ENCODE measurements at places on chromosomes 2 and 18.

GRCh38 chr18:51655327-51655698 is 457.8 kb upstream of the MEX3C start:
- DNase-seq, result no peak

DNA sequence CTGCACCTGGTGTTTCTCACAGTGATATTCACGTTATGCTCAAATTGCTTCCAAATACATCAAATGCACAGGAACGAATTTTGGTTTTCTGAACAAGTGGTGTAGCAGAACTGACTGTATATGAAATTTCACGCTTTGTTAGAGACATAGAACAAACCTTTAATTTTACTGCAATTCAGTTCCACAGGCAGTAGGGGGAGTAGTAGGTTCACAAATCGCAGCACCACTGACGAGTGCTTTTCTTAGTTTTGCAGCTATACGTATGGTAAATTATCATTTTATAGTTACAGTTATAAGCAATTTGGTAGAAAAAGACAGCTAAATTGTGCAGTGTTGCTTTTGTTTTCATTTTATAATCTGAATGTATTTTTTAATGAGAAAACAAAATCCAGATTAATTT is 113.3 kb downstream of the KIAA1328 start:
- DNase-seq, result no peak

DNA sequence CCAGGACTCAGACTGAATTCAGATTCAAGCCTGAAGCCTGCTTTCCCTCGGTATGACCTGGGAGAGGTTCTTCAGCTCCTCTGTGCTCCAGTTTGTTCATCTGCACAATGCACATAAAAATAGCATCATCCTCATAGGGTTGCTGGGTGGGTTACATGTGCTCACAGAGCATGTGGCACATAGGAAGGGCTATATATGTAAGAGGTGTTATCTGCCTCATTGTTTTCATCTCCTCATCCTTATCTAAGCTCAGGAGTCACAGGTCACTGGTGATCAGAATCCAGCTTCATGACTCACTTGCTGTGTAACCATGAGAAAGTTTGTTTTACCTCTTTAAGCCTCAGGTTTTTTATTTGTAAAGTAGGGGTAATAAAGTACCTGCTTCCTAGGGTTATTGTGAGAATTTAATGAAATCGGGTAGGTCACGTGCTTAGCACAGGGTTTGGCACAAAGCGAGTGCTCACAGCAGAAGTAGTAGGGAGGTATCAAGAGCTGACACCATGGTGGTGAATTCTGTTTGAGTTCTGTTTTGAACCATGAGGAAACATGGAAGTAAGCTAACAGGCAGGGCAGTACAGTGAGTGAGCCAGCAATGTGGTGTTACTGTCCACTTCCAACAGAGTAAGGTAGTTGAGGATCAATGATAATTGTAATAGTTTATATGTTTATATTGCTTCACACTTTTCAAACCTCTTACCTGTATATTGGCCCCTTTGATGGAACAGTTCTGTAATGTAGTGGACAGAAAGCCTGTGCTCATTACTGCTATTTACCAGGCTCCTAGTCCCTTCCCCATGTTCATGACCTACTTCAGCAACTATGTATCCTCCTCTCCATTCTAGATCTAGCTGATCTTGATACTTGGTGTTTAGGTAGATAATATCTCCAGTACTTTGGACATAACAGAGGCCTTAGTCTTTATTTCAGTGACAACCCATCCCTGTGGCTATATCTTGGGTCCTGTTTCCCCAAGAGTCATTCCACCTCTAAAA is 141.4 kb upstream of the LTBP1 start:
- DNase-seq, result no peak

DNA sequence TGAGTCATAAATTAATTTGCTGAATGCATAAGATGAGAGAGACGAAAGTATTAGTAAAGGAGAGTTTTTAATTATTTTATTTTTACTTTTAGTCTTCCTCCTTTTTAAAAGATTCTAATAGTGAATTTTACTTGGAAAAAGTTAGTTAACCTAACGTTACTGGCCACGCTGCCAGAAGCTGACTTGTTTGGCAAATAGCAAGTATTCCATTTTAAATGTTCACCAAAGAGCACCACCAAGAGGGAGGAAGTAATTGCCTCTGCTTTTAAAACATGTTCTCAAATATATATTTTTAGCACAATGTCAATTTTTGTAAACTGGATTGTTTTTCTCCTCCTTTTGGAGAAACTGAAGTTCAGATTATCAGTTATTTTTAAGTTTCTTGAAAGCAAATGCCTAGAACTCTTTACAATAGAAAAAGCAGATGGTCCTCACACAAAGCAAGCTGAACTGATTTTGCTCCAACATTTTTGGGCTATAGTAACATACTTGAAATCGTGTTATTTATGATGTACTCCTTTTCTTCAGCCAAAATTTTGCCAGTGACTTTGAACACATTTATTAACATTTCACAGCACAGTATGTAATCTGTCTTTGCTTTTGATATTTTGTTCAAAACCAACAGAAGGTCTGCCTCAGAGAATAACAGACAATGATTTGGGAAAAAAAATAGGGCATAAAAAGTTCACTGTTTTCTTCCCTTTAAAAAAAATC is 1311.0 kb upstream of the FAM98A start:
- DNase-seq, result no peak

- no peak for DNase-seq
These were observed 127.8 kb downstream of the CCBE1 start for GRCh38 chr18:59569390-59569791.

GRCh38 chr18:4004183-4004829 is 450.8 kb downstream of the DLGAP1 start:
- DNase-seq, result no peak

DNA sequence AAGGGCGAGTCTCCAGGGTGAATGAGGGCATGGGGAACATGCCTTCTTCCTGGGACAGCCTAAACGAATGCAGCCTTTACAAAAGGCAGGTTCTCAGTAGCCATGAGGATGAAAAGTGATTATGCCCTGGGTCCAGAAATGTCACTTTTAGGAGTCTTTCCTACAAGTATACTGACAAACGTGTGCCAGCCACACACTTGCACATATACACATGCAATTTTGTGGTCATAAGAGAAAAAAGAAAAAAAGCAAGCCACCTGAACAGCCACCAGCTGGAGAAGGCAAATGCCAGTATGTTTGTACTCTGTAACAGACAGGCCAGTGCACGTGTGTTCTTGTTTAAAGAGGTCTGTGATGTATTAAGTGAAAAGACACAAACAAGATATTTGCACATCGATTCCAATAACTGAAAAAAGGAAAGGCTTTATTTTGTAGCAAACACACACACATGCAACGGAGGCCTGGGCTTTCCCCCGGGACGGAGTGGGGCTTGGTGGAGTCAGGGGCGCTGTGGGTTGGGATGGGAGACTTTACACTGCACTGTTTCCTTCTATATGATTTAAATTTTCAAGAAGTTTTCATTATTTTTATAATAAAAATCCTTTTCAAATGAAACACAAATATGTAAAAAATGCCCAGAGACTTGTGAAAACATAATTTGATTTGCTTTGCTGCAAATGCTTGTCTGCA is 108.4 kb downstream of the FAM210A start:
- no peak for DNase-seq

GRCh38 chr2:55061523-55062344 is 11.5 kb upstream of the RTN4 start:
- DNase-seq, result no peak

GRCh38 chr2:233381638-233381995 is 27.3 kb downstream of the DGKD start:
- no peak for DNase-seq

- no peak for DNase-seq
These were observed 77.5 kb downstream of the CIB4 start for GRCh38 chr2:26563686-26564085.

GRCh38 chr2:227106845-227107759 is 56.9 kb downstream of the COL4A4 start:
- peak; percentile 53 for DNase-seq

- no peak for DNase-seq
These were observed 6.6 kb downstream of the FOSL2 start for GRCh38 chr2:28399289-28399688.

GRCh38 chr2:48530033-48530811 is at the start of gene STON1:
STON1 (plus strand) TSS chr2:48530154; CDS start chr2:48580634, 50,480 bp downstream.
- peak; percentile 34 for DNase-seq

DNA sequence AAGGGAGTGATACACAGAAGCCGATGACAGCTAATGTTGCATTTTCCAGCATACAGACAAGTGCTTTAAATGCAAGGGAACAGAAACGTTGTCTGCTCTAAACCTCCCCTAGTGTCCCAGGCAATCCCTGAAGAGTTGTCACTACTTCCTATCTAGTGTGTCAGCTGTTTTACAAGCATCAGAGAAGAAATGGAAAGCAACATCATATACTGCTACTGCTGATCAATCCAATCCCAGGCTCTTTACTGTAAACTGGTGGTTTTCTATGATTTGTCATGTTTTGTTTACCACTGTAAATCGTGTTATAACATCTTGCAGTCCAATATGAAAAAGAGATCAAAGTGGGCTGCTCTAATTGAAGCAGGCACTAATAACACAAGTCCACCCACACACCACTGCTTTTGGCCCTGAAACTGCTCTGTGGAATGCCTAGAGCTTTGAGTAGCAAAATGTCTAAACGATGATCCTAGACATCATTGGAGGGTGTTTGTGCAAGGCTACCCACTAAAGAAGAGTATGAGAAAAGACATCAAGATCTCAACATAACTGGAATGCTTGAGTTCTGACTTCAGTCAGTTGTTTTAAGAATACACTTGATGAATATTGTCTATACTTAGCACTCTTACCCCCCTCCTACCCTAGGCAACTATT is 18.1 kb upstream of the ROCK1 start:
- no peak for DNase-seq

- no peak for DNase-seq
These were observed 42.6 kb upstream of the CHST9 start for GRCh38 chr18:27227721-27228120.

- no peak for DNase-seq
These were observed 567.6 kb downstream of the PLCL1 start for GRCh38 chr2:198371921-198372543.

DNA sequence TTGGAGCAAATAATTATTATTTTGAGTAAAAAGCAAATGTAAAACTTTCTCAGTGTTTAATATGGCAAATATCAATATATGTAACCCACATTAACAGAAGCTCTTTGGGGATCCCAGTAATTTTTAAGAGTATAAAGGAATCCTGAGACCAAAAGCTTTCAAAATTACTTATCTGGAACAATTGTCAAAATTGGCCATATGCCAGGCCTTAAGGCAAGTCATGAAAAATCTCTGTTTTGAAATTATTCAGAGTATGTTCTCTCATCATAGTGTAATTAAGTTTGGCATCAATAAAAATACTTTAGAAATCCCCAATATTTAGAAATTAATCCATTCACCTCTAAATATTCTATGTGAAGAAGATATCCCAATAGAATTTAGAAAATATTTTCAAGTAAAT is 225.3 kb upstream of the ARL4C start:
- no peak for DNase-seq

DNA sequence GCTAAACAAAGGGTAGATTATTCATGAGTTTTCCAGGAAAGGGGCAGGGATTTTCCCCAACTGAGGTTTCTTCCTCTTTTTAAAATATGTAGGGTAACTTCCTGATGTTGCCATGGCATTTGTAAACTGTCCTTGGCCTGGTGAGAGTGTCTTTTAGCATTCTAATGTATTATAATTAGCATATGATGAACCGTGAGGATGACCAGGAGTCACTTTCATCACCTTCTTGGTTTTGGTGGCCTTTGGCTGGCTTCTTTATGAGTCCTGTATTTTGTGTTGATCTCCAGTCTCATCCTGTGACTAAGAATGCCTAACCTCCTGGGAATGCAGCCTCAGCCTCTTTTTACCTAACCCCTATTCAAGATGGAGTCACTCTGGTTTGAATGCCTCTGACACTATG is 391.0 kb upstream of the LINC00305 start:
- no peak for DNase-seq

GRCh38 chr18:36757991-36758390 is 70.8 kb downstream of the TPGS2 start:
- no peak for DNase-seq

GRCh38 chr18:13036622-13037320 is 45.6 kb downstream of the CEP192 start:
- no peak for DNase-seq

GRCh38 chr2:25340181-25340921 is 1.4 kb downstream of the DNMT3A start:
- DNase-seq, result peak; percentile 49

DNA sequence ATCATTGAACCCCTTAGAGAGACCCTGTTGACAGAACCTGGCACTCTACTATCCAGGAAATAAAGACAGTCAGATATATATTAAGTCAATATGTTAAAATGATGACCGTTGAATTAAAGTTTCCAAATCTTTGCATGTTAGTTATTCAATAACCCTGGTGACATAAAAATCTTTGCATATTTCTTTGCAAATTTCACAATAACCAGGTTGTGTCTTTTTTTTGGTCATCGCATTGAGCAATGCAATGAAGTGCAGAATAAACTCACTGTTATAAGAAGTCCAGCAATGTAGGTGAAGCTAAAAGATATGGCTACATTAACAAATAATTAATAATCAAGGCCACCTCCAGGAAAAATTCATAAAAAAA is 596.9 kb downstream of the NYAP2 start:
- no peak for DNase-seq

DNA sequence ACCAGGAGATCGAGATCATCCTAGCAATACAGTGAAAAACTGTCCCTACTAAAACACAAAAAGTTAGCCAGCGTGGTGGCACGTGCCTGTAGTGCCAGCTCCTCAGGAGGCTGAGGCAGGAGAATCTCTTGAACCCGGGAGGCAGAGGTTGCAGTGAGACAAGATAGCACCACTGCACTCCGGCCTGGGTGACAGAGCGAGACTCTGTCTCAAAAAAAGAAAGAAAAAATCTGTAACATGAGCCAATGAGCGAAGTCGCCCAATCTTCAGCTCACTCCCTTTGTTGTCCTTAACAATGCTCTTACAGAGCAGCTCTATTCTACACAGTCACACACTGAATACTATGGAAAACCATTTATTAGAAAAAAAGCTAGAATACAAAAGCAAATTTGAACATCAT is 22.0 kb downstream of the FAM98A start:
- DNase-seq, result no peak

DNA sequence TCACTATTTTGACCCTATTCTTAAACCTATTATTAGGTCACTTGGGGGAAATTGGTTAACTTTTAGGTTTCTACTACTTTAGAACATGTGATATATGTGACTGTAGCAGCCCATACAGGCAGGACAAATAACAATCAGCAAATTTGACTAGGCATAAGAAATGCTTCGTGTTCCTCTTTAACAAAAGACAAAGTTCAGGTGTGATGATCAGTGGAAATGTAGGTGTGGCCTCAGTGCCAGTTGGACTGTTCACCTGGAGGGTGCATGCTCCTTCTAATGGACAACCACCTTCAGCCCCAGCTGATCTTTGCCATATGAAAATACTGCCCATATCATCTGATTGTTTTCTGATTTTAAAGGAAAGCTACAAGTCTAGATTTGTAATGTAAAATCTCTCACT is 6.4 kb downstream of the PDK1 start:
- DNase-seq, result no peak

DNA sequence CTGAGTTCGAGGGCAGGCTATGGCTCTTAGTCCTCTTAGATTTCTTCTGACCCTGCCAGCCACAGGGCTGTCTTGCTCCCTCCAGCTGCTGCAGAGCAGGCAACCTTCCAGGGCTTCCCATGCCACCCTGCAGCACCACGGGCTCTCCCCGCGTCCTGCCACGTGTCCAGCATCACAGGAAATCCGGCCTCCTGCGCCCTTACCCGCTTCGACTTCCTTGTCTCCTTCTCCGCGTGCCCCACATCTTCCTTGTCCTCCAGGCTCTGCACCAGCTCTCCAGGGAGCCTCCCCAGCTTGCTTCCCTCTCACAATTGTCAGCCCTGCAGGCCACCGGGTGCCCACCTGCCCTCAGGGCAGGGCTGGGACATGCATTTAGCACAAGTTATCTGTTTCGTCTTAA is 253.5 kb downstream of the DCDC2C start:
- DNase-seq, result no peak

- DNase-seq, result peak; percentile 2
These were observed 9.2 kb downstream of the ALLC start for GRCh38 chr2:3667151-3667631.
